ENCODE measurements at places on chromosomes 3 and 15.

- peak; percentile 37 for DNase-seq
Measured at GRCh38 chr15:92906563-92907081, 6.5 kb downstream of the CHD2 start.

DNA sequence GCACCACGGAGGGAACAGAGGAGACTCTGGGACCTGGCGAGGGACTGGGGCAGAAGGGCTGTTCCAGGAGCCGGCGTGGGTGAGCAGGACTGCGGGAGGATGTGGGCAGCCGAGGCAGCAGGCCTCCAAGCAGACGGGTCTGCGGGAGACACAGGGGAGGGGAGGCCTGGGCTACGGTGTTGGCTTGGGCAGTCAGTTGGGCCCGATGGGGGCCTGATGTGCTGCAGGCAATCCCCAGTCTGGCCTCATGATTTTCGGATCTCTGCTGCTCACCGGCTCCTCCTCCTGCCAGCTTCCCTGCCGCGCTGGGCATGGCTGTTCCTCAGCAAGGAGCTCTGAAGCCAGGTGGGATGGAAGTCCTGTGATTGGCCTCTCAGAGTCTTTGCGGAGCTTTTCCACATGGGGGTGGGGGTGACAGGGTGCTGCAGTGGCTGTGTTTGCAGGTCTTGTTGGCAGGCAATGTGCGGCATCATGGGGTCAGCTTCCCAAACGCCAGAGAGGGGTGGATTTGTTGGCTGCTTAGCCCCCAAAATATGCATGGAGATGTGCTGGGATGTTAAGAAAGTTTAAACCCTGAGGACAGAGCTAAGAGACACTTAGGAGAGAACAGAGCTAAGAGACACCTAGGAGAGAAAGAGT, 19.3 kb downstream of the MINAR1 start:
- no peak for DNase-seq

DNA sequence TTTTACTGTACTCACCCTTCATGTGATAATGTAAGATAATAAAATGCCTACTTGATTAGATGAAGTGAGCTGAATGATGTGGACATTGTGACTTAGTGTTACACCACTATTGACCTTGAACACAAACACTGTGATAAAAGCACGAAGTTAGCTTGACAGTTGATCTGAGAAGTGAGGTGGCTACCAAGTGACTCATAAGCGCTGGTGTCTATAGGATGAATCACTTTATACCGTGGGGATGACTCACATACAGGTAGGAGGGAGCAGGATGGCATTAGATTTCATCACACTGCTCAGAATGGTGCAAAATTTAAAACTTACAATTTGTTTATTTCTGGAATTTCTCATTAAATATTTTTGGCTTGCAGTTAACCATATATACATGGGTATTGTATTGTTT, 174.7 kb upstream of the CNTN3 start:
- no peak for DNase-seq

DNA sequence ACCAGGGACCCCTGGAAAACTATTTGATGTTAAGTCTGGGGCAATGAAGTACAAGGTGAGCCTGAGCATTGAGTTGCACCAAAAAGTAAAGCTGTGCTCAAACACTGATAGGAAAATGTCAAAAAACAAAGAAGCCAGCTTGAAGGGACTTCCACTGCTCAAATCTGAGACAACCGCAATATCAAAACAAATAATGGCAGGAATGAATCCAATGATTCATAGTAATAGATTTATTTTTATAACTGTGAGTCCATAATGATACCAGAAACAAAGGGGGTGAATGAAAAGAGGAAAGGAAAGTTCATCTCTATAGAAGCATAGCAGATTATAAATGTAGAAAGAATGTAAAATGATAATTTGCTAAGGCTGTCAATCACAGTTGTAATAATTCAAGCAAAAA, 237.3 kb upstream of the ZBTB20 start:
- no peak for DNase-seq

DNA sequence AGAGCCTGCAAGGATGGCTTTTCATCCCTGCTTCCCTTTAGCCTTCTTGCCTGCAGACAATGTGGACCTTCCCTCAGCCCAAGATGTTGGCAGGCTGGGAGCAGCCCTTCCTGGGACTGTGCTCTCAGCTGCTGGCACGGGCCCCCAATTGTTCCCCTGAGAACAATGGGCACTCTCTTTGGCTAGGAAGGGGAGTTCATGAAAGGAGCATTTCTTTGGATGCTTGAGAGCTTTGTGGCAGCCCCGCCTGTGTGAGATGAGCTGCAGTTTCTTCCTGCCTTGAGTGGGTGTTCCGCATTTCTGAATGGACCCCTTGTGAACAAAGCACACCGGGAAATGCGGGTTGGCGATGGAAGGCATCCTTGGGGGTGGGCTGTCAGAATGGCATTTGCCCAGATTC, 35.0 kb upstream of the BSN start:
- DNase-seq: no peak

DNA sequence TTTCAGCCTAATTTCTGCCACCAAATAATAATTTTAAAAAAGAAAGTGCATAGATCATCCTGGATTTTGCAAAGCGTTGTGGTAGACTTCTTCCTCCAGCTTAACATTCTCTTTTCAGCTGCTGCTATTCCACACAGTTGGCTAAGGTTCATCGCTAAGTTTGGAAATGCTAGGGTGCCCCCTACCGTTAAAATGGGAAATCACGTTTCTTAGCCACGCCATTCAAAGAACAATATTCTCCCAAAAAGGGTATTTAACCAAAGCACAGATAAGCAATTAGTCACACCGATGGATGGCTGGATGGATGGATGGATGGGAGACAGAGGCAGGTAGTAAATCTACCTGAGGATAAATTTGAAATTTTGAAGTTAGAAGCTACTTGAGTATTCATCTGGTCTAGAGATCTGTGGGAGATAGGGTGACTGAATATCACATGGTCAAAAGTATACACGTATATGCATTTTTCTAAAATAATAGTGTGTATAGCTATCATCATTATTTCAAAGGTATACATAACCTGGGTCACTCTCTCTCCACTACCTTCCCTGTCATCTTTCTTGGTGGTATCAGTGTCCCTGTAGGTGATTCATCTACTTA, 67.2 kb downstream of the EFHB start:
- DNase-seq: peak; percentile 1

GRCh38 chr15:96333131-96334016, 2.9 kb downstream of the NR2F2 start:
- no peak for DNase-seq

GRCh38 chr15:99707473-99708270, 25.6 kb downstream of the LYSMD4 start:
- no peak for DNase-seq

GRCh38 chr15:93307513-93307912, 218.5 kb upstream of the RGMA start:
- DNase-seq: no peak

GRCh38 chr15:31349233-31350141, 22.9 kb downstream of the KLF13 start:
- no peak for DNase-seq

DNA sequence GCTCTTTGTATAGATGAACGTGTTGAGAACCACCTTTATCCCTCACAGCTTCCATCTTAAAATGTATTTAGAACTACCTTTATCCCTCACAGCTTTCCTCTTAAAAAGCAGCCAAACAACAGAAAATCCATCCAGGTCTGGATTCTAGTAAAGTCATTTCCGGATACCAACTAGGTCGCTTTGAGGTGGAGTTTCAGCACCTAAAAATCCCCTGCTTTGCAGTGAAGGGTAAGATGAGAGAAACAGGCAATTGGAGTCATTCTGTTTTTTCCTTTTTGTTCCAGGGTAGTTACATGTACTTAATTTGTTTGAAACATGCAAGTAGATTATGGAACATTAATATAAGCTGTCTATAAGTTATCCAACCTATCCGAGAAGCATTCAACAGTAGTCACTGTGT, 192.0 kb downstream of the UBE2E2 start:
- no peak for DNase-seq

DNA sequence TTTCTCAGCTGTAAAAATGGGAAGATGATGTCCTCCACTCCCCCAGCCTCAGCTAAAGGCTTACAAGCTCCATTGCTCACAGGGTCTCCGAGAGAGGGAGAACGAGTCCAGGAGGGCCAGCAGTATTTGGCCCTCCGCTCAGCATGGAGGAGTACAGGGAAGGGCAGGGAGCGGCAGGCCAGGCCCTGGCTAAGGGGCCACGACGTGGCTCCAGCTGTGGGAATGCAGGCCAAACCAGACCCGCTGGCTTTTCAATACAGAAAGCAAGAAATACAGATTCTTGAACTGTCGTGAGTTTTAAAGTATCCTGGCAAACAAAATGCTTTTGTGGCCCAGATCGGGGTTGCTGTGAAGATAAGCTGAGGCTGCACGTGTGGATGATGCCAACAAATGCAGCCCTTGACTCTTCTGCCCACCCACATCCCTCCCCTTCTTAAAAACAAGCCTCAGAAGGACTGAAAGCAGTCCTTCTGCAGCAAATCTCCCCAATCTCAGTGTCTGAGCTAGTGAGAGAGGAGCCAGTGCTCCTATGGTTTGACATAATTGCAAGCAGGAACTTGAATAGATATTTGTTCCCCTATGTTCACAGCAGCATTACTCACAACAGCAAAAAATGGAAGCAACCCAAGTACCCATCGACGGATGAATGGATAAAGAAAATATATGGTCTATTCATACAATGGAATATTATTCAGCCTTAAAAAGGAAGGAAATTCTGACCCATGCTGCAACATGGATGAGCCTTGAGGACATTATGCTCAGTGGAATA, 18.5 kb upstream of the FBLN2 start:
- no peak for DNase-seq

- no peak for DNase-seq
Measured at GRCh38 chr3:190854062-190854461, 8.4 kb downstream of the GMNC start.

- DNase-seq: no peak
Measured at GRCh38 chr3:152459572-152459971, 190.8 kb downstream of the MBNL1 start.

- DNase-seq: no peak
Measured at GRCh38 chr3:53828581-53828980, 17.6 kb downstream of the CHDH start.

GRCh38 chr15:82031871-82032270, 13.9 kb downstream of the MEX3B start:
- no peak for DNase-seq

DNA sequence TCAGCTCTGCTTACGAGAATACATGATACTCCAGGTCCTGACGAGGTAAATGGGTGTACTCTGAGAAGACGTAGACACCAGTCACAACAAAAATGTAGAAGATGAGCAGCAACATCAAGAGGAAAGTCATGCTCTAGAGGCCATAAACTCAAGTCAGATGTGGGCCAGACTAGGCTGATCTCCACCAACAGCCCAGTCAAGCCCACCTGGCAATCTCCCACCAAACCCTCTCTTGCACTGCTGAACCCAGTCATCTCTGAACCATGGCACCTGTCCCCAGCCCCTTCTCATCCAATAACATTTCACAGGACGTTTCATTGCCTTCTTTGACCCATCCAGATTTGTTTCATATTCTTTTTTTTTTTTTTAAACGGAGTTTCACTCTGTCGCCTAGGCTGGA, 10.8 kb upstream of the PDIA3 start:
- no peak for DNase-seq

DNA sequence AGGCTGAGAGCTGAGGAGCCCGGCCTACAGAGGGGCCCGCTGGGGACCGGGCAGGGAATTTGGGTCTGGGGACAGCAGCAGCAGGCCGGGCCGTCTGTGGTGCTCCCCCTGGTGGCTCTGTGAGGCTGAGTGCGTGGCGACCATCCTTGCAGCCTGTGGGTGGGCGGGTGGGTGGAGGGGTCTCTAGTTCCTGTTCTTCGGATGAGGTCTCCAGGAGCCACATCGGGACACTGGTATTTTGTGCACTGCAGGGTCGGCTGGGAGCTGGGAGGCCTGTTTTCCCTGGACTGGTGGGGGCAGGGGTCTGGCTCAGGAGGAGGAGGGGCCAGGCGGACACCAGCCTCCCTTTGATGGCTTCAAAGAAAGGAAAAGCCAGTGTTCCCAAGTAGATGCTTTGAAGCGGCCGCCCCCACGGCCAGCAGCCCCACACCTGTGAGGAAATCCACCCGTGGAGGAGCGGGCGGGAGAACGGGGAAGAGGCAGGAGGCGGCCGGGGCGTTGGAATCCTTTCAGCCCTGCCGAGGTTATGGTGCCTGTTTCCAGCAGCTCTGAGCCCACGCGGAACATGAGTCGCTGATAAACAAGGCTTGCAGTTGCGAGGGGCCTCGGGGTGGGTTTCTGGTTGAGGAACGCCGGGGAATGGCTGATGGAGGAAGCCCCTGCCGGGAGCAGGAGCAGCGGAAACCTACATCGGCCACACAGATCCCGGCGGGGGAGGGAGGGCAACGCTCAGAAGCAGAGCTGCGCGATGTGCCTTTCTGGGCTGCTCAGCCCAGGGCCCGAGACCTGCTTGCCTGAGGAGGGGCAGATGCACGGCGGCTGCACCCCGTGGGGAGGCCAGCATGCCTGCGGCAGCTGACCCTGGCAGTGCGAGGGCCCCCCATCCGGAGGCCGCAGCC, 154.3 kb downstream of the NSMCE3 start:
- DNase-seq: no peak

DNA sequence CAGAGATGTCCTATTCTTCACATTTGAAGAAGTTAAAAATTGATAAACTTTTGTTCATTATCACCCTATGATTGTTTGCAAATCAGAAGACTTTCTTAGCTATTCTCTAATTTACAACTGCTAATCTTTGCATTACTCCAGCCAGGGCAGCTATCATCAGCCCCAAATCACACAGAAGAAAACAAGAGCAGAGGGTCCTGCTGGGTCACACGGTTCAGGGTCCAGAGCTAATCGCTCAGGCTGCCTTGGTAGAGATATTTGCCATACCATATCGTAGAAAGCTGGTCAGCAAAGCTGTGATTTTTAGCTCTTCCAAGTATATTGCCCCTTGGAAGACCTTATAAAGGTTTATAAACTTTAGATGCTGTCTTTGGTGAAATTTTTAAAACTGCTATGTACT, 181.4 kb downstream of the MAGI1 start:
- DNase-seq: no peak

- no peak for DNase-seq
Measured at GRCh38 chr3:33236005-33236404, 17.4 kb upstream of the SUSD5 start.

DNA sequence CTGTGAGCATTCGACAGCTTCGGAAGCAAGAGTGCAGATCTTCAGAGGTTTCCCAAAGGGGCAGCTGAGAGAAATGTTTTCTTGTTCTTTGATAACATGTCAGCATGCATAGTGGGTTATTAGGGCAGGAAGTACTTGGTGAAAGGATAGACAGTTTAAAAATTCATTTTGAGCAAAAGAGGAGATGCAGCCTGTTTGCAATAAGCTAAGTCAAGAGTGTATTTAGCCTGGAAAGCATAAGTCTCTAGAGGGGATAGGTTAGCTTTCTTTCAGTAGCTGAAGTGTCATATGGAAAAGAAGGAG, 7.4 kb downstream of the SLC6A11 start:
- no peak for DNase-seq
